ENCODE measurements at places on chromosomes 7 and 10.

- H3K27ac ChIP-seq = no peak overlapping the region
- H3K4me3 ChIP-seq = no peak overlapping the region
- H3K36me3 ChIP-seq = no peaks in the 10 kb centered on the region
- H3K27me3 ChIP-seq = no peaks in the 10 kb centered on the region
Observed at GRCh38 chr7:78690174-78690573, 763.3 kb downstream of the MAGI2 start.

- no peak overlapping the region for H3K4me3 ChIP-seq
- DNase-seq = no peak
- no peak overlapping the region for H3K27ac ChIP-seq
- peaks cover 7% of the 10 kb centered on the region for H3K4me1 ChIP-seq
Observed at GRCh38 chr7:116342125-116342524, 131.8 kb downstream of the TES start.

GRCh38 chr7:46545790-46546189 lies 624.7 kb upstream of the IGFBP3 start:
- no peak overlapping the region for H3K27ac ChIP-seq
- H3K27me3 ChIP-seq = no peaks in the 10 kb centered on the region
- no peak overlapping the region for H3K4me3 ChIP-seq

DNA sequence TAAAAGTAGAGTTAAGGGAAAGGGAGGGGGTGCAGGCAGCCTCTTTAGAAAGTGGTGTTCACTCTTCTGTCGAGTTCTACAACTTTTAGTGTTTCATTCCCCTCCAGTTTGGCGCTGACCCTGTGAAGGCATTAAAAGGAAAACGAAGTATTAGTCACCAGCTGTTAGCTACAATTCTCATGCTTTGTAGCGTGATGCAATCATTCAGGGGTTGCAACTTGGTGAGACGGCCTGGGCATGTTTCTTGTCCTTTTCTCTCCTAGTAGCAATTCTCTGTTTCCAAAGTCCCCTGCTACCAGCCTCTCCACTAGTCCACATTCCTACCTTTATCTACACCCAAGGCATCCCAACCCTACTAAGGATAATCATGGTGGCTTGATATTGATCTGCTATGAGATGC lies 33.7 kb upstream of the DGKI start:
- H3K27me3 ChIP-seq = no peaks in the 10 kb centered on the region
- peaks cover 48% of the 10 kb centered on the region for H3K36me3 ChIP-seq
- H3K27ac ChIP-seq = no peak overlapping the region
- DNase-seq = no peak
- H3K4me3 ChIP-seq = no peak overlapping the region

- peaks cover 2% of the 10 kb centered on the region for H3K27me3 ChIP-seq
- H3K4me3 ChIP-seq = no peak overlapping the region
Observed at GRCh38 chr10:108469940-108470339, 1305.4 kb upstream of the SORCS1 start.

Measured in activated CD4-positive, alpha-beta memory T cell treated with anti-CD3 and anti-CD28 coated beads, Interleukin-2, amount 10 ng/mL, durations not matched to agents 7 days and 5 days (primary cell).